NK-92 treated with Interleukin-12 subunit alpha and Interleukin-12 subunit beta, amount 100 ng/mL, for 24 hours (cell line): ENCODE measurements at places on chromosomes 4 and X.

- DNase-seq = no peak
These were observed 66.0 kb upstream of the C4orf54 start for GRCh38 chr4:99723612-99724011.

- DNase-seq = no peak
These were observed 44.0 kb upstream of the TLR2 start for GRCh38 chr4:153639833-153640802.

DNA sequence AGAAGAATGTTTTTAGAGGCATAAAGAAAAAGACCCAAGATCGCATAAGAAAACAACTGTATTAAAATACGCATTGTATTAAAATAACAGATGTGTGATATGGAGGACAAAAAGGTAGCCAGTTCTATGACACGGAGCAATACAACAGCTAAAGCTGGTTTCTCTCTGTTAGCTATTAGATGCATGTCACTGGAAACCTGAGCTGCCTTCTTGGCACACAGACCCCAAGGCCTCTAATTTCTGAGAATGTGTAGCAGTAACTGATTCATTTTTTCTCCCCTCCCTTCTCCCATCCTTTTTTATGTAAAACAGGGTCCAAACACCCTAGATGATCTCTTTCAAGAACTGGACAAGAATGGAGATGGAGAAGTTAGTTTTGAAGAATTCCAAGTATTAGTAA lies 4.1 kb downstream of the S100G start:
- no peak for DNase-seq

DNA sequence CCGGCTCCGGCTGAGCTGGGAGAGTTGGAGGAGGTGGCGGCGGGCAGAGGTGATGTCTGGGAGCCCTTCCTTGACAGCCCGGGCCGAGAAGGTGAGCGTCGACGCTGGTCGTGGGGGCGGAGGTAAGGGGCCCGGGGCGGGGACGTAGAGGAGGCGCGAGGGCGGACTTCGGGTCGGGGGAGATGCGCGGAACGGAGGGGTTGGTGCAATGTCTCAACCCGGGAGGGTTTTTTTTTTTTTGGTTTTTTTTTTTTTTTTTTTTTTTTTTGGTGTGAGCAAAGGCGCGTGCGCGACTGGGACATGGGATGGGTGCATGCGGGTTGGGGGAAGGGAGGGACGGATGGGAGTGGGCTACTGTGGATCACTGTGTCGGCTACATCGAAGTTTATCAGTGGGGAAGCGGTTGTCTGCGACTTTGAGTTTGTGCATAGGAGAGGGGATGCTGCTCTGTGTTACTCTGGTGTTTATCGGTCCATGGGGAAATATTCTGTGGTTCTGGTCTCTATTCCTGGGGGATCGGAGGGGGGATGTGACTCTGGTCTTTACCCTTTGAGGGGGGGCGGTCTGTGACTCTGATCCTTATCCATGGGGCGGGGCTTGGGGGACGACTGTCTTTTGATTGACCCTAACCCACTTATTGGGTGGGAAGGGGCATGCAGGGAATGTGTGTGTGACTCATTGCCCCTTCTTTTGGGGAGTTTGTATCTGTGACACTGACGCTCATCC lies 537 bp downstream of the RBM10 start:
- DNase-seq = peak; percentile 57

- DNase-seq = no peak
These were observed 65.6 kb downstream of the SPINK2 start for GRCh38 chr4:56755901-56756300.

- DNase-seq = no peak
These were observed 139.8 kb downstream of the HS6ST2 start for GRCh38 chrX:132818638-132819037.
